ENCODE measurements at places on chromosomes 2 and 18.
A peak's percentile ranks its signal among the peaks of the same experiment; 100 is the strongest.

DNA sequence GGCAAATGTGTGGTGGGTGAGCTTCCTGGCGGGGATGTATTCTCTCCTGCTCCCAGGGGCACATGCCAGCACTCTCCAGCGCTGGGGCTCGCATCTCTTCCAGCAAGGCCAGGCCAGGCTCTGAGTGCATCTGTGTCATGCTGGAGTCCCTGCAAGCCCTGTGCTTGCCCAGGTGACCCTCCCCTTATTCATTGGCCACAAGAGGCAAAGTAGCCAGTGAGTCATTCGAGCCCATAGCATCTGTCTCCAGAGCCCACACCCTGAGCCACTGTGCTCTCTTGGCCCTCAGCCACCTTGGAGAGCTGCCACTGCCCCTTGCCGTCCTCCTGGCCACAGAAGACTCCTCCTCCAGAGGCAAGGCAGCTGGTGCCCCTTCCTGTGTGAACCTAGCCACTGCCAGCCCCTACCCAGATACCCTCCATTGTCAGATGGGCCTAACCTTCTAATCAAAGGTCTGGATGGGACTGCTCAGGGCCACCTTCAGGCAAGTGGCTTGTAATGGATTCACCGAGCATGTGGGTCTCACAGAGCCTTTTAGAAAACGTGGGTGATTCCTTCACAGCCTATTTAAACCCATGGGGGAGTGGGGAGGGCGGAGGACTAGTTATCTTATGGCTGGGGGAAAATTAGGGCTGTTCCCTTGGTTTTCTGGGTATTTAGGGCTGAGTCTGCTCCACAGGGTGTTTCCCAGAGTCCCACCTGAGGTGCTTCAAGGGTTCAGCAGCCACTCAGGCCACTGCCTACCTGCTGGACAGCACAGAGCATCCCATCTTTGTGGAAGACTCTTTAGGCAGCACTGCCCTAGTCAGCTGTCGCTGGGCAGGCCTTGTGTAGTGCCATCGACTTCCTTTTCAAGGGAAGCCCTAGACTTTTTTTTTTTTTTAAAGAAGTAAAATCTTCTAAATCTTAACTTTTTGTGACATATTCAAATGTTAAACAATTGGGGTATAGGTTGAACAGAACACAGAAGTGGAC lies 137.4 kb downstream of the ACOXL start:
- DNase-seq: no peak

DNA sequence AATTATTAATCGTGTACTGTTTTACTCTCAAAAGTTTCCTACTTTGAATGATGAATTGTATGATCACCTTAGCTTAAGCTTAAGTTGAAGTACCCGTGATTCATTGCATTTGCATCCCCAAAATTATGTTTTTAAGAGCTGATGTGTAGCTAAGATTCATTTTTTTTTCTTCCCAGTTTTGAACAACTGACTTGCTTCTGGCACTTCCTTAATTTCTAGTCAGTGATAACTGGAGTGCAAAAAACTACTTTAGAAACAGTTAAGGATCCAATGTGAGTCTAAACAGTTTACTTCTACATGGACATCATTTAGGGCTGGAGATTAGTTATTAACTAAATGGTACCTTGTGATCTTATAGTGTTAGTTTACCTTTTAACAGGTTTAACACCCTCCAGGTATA lies 124.0 kb upstream of the CAVIN2 start:
- no peak for DNase-seq

- no peak for DNase-seq
Observed at GRCh38 chr2:112648081-112648480, 2.3 kb downstream of the SLC20A1 start.

GRCh38 chr2:73837847-73838585 lies 9.3 kb downstream of the STAMBP start:
- no peak for DNase-seq

DNA sequence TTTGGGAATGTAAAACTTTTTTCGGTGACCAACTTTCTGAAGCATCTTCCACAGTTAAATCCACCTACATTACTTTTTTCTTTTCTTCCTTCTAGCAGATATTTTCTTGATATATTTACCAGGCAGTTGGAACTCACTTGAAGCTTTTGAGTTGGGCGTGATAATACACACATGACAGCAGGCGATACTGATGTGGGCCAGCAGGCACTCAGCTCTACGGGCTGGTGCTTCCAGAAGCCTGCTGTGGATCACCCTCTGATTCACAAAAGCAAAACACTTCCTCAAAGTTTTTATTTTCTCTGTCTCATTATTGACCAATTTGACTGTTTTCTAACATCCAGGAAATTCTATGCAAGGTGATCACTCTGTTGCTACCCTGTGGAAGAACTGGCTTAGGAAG lies 22.9 kb downstream of the GRHL1 start:
- no peak for DNase-seq

GRCh38 chr2:178484245-178485041 lies 4.2 kb downstream of the PLEKHA3 start:
- DNase-seq: no peak

GRCh38 chr2:121694398-121695170 lies 42.1 kb downstream of the NIFK start:
- no peak for DNase-seq

GRCh38 chr2:233354971-233355574 lies 779 bp downstream of the DGKD start:
- no peak for DNase-seq

DNA sequence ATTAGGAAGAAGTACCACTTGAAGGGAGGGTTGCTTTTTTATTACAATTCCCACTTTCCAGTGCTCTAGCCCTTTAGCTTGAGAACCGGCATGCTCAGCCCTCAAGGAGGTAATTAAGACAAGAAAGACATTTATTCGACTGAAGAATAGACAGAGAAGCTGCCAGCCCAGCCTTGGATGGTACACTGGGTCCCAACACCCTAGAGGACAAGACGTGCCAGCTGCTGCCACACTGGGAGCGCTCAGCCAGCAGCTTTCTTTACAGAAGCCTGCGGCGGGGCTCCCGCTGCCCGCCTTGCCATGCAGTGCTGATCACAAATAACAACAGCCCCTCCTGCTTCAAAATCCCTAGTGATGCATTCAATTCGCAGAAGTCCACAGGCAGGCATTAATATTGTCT lies 746.3 kb upstream of the RAB6C start:
- DNase-seq: no peak

- no peak for DNase-seq
Observed at GRCh38 chr2:88136817-88137216, 9.0 kb upstream of the FABP1 start.

GRCh38 chr2:74763962-74764428 lies 69.9 kb upstream of the HK2 start:
- DNase-seq: no peak

- peak; percentile 37 for DNase-seq
Observed at GRCh38 chr2:106160786-106161261, 33.3 kb downstream of the UXS1 start.

All from activated CD4-positive, alpha-beta T cell treated with anti-CD3 and anti-CD28 coated beads, Interleukin-2, amount 50 U/mL, for 4 hours (primary cell).